ENCODE measurements at places on chromosomes 7 and 10.
A peak's percentile ranks its signal among the peaks of the same experiment; 100 is the strongest.

DNA sequence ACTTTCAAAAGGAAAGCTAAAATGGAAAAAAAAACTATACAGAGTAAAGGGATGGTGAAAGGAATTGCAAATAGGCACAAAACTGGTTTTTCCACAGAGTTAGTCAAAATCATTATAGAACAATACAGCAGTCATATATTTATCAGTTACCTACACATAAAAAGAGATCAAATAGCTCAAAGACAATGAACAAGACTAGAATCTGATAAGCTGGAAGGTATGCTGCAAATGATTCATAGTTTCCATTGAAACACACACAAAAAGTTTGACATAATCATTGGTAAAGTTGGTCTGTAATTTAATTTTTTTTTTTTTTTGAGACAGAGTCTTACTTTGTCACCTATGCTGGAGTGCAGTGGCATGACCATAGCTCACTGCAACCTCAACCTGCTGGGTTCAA is 92.4 kb upstream of the SGCE start:
- no peak for DNase-seq

GRCh38 chr10:43944381-43945093 is 295.9 kb upstream of the ZNF32 start:
- no peak for DNase-seq

GRCh38 chr7:85262891-85263290 is 76.0 kb upstream of the SEMA3D start:
- no peak for DNase-seq

- DNase-seq: no peak
These were observed 162.0 kb downstream of the KLF6 start for GRCh38 chr10:3622845-3623621.

- no peak for DNase-seq
These were observed 83.4 kb upstream of the ODAD2 start for GRCh38 chr10:28082316-28082715.

- no peak for DNase-seq
These were observed 320.8 kb upstream of the ZNF32 start for GRCh38 chr10:43969506-43969905.

DNA sequence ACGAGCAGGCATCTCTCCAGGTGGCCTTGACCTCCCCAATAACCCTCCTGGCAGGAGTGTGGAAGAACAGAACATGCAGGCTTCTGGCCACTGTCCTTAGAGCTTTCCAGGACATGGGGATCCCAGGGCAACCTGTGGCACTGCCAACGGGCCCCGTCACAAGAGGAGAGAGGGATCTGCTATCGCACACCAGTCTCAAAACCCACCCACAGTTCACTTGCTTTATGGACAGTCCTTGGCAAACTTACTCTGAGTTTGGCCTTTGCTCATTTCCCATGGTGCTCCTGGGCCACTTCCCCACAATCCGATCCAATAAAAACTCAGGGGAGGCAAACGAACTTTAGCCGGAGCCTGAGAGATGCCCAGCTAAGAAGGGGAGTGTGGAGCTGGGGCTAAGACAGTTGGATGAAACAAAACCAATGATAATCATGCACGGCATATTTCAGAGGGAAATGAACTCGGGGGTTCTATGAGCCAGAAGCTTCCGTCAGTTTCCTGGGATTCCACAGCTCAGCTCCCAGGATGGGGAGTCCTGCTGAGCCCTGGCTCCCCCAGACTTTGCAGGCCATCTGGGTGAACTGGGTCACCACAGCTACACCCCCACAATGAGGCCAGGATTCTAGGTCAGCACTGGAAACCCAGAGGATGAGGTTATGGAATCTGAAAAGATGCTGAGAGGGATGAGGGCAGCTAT is 158.4 kb downstream of the NEURL1 start:
- no peak for DNase-seq

DNA sequence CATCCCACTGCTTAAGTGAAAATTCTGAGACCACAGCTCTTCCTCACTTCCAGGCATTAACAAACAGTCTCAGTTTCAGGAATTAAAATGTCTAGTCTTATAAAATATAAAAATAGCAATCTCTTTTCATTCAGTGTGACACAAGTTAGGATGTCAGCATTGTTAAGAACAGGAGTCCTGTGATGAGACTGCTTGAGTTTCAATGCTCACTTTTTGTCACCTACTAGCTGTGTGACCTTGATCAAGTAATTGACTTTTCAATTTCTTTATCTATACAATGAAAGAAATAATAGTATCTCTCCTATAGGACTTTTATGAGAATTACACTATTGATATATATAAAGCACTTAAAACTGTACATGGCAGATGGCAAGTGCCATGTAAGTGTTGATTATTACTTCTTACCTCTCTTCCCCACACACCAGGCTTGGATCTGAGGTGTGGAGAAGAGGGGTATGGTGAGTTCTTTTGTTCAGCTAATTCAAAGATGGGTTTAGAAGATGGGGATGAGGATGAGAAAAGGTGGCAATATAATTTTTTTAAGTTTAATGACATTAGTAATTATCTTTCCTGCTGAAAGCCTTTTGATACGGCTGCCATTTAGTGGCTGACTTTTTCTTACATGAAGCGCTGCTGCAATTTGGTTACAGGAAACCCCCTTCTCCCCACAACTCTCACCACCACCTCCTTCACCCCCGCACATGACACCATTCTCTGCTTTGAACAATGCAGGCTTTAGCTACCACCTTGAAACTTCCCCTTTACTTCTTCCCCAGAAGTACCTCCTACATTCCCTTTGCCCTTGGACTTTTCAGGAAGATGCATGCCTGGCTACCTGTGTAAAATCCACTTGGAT is 20.8 kb upstream of the HYAL4 start:
- no peak for DNase-seq

DNA sequence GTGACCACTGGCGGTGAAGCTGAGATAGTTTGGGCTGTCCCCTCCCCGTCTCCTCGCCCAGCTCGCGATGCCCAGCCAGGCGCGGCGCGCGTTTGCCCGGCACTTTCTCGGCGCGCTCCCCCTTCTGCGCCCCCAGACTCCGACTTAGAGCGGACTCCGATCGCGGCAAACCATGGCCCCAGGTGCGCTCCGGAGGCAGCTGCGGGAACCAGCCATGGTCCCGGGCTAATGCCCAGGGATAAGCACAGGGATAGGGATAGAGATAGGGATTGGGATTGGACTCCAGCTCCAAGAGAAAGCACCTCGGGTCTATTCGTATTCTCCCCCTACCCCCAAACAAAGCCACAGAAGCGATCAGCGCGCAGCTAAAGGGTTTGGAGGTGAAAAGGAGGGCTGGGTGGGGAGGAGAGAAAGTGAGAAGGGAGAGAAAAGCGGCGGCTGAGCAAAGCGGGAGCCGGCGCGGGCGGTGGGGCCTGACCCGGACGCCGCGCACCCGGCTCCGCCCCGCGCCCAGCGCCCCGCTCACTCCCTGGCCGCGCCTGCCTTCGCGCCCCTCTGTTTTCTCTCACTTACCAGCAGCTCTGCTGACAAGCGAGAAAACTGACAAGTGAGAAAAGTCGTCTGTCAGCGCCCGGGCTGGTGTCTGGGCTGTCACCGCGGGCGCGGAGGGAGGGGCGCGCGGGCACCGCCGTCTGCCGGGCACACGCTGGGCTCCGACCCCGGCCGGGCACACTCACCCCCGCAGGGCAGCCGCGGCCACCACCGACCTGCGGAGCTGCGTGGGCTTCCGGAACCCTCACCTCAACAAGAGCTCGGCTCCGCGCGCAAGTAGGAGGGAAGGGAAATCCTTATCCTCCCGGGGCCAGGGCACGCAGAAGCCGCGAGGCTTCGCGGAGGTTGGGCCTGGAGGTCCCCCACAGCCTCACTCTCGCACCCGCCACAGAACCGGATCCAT is at the start of gene PDE1C:
PDE1C (minus strand) TSS at position 2 of the 955 bp plus-strand sequence.
- no peak for DNase-seq

DNA sequence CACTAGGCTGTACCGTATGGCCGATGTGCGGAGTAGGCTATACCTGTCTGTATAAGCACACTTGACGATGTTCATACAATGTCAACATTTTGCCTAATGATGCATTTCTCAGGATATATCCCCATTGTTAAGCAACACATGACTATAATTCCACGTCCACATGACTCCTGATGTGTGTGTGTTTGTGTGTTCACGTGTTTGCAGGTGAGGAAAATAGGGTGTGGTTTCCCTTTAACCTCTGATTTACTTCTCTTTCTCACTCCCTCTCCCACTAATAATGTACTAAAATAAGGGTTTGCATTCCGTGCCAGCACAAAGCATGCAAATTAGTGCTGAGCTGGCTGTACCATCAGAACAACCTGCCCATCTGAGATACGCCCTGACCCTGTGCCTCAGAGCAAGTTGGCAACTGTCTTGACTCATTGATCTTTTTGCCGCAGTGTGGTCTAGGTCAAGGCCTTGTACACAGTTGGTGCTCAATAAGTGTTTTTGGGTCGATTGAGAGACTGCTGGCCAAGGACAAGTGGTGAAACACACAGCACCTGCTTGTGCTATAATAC is 64.6 kb upstream of the DOCK1 start:
- no peak for DNase-seq

DNA sequence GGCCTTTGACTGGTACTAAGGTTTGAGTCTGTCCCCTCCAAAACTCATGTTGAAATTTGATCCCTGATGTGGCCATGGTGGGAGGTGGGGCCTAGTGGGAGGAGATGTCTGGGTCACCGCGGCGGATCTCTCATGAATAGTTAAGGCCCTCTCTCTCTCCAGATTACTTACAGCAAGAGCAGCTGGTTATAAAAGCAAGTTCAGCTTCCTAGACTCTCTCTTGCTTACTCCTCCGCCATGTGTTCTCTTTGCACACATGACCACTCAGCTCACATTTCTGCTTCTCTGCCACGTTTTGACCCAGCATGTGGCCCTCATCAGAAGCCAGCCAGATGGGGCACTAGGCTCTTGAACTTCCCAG is 29.9 kb upstream of the ZMIZ1 start:
- no peak for DNase-seq

GRCh38 chr7:22252936-22253536 is 103.9 kb downstream of the RAPGEF5 start:
- no peak for DNase-seq

- no peak for DNase-seq
These were observed 56.8 kb upstream of the AASS start for GRCh38 chr7:122200888-122201287.

DNA sequence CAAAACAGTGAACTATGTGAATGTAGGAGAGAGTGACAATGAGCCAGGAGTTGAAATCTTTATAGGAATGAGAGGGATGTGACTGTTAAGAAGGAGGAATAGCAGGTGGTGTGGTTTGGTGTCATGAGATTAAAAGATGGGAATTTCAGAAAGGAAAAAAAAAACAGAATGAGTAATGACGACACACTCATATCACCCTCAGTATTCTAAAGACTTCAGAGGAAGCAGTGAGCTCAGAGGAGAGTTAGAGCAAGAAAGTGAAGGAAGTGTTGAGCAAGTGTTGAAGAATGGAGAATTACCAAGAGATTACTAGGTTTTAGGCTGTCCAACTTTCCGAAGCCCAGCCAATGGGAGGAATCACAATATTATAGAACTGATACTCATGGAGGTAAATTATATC is 220.5 kb upstream of the HGF start:
- no peak for DNase-seq

DNA sequence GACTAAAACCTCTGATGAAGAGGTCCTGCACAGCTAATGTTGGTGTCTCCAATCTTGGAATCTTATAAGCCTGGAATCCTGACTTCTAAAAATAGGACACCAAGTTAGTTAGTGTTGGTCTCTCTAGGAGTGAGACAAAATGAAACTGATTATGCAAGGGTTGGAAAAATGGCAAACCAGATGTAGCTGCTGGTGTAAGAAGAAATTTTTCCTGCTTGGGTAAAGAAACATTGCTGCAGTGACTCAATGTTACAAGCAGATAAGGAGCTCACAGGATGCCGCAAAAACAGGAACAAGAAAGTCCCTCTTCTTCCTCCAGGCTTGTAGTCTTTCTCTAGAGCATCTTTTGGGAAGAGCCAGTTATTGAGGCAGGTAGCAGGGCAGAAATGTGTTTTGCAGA is 449.0 kb downstream of the ETV1 start:
- DNase-seq: no peak

DNA sequence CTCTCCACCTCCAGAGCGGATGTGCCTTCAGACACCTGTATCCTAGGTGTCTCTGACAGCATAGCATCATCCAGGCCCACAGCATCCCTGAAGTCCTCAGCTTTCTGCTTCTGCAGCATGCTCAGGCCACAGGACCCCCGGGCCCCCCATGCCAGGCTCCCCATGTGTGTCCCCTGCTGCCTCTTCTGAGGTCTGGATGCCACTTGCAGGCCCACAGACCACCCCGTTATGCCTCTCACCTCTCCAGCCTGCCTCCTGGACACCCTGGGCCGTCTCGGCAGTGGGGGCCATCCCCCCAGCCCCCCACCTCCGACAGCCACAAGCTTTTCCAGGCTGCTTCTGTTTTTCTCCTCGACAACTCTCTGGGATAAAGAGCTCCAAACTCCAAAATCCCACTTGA is 84.4 kb downstream of the WNT2 start:
- DNase-seq: no peak

GRCh38 chr7:137005873-137006272 is 137.4 kb downstream of the CHRM2 start:
- no peak for DNase-seq

GRCh38 chr7:7577888-7578287 is 11.2 kb downstream of the MIOS start:
- no peak for DNase-seq

DNA sequence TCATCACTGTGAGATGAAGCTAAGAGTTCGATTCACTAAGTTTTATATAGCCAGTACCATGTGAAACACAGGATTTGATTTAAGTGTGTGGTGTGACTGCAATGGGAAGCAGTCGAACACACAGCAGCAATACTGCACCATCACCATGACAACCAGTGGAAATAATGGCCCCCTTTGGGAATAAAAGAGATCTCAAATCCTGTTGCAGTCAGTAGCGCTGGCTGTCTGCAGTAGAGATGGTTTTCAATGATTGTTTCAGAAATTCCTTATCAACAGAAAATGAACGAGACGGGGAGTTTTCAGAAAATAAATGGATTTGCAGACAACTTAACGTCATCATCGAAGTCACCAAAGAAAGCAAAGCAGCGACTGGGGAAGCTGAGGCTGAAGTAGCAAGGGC is 91.0 kb downstream of the PTPRE start:
- DNase-seq: peak; percentile 68

- DNase-seq: no peak
These were observed 130.7 kb downstream of the ADRA2A start for GRCh38 chr10:111207500-111207899.
